Ammon's horn (tissue), 1 donor: ENCODE measurements at places on chromosomes 5 and 9.
A peak's percentile ranks its signal among the peaks of the same experiment; 100 is the strongest.

- peak; percentile 66 for DNase-seq
These were observed 676.5 kb downstream of the DMRTA1 start for GRCh38 chr9:23123048-23123632.

DNA sequence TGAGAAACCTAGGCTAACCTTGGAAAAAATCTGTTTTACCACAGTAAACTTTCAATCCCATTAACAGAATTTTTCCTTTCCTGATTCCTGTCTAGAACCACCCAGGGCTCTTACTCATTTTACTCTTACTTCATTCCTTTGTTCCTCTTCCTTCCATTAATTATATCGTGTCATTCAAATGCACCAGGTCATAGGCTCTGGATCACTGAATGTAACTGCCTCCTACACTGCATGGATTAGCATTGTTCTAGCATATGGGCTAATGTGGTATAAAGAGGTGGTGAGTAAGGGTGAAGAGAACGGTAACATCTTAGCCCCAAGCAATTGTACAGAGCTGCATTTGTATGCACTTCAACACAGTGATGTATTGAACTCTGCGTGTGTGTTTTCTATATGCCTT is 49.5 kb upstream of the SPINK5 start:
- no peak for DNase-seq

DNA sequence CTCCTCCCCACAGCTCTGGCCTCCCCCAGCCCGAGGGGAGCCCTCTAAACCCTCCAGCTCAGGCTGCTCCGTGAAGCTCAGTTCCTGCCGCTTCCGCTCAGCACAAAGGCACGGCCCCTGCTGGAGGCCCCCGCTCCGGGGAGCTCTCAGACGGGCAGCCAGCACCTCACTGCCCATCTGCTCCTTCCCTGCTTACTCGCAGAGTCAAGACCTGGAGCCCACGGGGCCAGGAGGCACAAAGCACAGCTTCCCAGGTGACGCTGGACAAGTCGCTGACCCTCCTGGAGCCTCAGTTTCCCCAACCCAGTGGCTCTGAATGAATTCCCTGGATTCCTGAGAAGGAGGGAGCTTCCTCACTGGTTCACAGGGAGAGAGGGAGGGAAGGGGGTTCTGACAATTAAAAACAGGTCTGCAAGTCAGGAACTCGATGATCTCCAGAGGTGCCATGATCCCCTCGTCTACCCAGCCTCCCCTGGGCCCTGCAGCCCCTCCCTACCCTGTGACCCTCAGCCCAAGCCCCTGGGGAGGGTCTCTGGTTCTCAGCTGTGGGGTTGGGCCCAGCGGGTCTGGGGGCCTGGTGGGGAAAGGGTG is 36.2 kb downstream of the VAV2 start:
- DNase-seq, result no peak

DNA sequence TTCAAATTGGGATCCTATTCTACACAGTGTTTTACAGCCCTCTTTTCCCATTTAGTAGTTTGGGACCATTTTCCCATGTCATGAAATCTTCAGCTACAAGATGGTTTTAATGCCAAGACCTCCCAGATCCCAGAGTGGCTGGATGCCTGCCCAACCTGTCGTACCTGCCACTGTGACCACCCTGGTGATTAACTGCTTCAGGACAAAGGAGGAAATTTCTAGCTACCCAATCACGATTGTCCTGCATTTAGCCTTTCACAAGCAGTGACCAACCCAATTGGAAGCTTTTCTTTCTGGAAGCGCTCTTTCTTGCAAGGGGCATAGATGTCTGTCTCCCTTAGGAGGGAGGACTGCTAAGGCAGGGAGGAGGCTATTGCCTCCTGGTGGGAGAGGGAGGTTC is 13.8 kb downstream of the IL9 start:
- no peak for DNase-seq

- DNase-seq, result no peak
These were observed 59.6 kb upstream of the IL17B start for GRCh38 chr5:149438711-149439132.

DNA sequence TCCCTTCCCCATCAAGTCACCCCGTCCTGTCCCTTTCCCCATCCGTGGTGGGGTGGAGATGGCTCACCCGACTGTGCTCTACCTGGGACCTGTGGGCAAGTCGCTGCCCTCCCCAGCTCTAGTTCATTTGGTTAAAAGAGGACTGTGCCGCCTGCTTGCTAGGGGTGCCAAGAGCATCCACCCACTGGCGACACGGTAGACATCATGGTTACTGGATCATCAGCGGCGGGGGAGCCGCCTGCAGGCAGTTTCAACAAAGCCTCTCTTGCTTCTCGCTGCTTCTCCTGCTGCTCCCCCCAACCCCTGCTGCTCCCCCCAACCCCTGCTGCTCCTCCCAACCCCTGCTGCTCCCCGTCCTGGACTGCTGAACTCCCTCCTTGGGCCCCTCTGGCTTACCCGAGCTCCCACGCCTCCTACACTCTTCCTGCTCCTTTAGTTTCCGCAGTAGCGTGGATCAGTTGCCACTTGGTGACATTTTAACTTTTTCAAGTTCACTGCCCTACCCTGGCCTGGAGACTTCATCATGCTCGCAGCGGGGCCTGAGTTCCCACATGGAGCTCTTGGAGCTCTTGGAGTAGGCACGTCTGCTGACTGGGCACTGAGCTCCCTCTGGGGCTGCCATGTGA is 22.0 kb upstream of the SCGB3A1 start:
- no peak for DNase-seq

DNA sequence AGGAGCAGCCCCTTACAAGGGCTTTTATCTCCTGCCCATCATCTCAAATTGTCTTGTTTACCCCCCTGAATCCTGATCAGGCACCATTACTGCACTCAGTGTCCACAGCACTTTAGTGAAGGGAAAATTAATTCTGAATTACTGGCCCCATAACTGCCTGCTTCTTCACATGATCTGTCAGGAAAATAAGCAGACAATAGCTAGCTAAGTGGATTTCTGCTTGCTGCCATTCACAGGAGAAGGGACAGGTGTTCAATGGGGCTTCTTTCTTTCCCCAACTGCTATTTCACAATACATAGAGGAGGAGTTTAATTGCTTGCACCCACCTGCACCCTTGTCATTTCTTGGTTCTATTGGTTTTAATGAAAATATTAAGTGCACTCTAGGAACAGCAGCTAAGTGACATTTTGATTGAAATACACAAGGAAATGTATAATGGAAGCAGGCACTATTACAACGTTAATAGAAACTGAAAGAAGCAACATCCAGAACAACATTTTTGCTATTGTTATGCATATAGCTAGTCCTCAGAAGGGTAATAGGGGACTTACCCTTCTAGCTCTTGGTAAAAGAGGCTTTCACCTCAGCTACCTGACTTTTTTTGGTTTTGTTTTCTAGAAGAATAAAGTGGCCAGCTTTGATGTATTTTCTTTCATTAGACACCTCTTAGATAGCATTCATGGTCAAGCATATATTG is 599.3 kb upstream of the TLE4 start:
- no peak for DNase-seq

GRCh38 chr9:82539146-82539545 is 523.8 kb downstream of the RASEF start:
- DNase-seq, result no peak

DNA sequence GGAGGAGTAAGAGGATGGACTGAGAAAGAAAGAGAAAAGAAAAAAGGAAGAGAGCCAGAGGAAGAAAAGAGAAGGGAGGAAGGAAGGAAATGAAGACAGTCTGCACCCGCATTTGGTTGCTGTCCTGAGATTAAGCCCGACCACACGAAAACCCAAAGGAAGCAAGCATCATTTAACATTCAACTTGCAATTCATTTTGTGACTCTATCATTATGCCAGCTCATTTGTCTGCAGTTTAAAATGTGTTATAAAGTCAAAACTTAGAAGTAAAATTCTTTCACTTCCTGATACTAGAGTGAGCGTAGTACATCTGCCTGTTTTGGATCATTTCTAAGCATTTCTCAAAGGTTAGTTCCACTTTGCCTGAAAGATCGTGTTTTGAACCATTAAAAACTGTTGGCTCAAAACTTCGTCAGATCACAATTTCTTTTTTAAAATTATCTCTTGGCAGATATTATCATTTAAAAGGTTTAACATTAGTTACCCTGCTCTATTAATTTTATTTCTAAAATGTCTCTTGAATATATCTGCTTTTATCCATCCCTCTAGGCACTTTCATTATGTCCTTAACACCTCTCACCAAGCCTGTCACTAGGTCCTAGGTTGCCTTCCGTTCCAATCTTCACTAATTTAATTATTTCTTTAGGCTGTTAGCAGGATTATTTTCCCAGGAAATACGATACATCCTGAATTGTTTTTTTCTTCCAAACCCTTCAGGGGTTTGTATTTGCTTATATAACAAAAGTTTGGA is 240.9 kb downstream of the TLE4 start:
- no peak for DNase-seq

- DNase-seq, result no peak
These were observed 66.6 kb upstream of the CTNNA1 start for GRCh38 chr5:138686668-138687067.
